ENCODE measurements at places on chromosomes 13 and 19.

DNA sequence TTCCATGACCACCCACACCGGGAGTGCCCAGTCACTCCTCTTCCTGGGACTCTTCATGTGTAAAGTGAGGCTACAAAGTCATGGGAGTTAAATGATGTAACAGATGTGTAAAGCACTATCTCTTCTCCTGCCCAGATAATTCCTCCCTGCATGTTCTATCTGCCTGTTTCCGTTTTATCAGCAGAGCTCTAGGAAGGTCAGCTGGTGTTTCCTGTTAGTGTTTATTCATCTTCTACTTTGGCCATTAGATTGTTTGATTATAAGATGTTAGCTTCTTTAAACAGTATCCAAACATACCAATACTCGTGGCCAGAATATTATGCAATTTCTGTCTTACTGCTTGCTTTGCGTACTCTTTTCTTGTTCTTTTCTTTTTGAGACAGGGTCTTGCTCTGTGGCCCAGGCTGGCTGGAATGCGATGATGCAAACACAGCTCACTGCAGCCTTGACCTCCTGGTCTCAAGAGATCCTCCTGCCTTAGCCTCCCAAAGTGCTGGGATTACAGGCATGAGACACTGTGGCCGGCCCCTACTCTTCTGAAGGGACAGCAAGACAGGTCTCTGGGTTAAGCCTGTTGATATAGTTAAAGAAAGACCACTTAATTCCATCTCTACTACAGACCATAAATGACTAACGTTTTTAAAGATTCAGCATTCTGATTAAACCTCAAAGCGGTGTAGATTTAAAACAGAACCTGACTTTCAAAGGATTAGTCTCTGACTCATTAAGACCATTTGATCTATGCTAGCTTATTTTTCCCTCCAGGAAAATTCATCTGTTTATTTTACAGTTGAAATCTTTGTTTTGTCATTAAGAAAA, 97.4 kb upstream of the AKAP11 start:
- DNase-seq = no peak

DNA sequence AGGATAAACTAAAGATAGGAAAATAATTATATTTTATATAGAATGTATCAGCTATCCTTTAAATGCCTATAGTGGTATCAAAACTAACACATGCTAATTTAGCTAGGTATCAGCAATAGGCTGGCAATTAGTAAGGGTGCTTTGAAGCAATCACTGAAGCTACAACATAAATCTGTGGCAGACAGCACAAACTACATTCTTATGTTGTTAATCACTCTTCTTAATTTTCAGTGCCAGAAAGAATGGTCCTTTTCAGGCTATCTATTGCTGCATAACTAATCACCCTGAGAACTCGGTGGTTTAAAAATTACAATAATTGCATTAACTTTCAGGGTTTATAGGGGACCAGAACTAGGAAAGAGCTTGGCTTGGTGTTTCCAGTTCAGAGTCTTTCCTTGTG, 963.1 kb downstream of the EFNB2 start:
- no peak for DNase-seq

DNA sequence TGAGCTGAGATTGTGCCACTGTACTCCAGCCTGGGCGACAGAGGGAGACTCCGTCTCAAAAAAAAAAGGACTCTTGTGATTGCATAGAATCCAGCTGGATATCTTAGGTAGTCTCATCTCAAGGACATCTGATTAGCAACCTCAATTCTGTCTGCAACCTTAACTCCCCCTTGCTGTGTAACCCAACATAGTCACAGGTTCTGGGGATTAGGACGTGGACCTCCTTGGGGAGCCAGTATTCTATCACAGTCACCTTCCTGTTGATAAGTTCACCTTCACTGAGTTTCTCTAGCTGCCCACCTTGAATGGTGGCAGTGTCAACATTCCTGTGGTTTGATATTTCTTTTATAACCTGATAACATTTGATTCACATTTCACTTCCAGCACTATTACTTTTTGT, 27.2 kb downstream of the GPR18 start:
- no peak for DNase-seq

DNA sequence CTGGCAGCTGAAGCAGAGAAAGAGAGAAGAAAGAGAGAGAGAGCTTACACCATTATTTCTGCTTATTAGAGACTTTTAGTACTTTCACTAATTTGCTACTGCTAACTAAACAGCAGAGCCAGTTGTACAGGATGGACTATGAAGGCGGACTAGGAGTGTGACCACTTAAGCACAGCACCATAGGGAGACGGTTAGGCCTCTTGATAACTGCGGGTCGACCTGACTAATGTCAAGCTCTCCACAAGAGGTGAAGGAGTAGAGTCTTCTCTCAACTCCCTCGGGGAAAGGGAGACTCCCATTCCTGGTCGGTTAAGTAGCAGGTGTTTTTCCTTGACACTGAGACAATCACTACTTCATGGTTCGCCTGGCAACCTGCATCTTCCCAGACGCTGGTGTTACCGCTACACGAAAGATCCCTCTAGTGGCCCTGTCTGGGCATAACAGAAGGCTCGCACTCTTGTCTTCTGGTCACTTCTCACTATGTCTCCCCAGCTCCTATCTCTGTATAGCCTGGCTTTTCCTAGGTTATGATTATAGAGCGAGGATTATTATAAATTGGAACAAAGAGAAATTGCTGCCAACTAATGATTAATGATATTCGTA, 5.3 kb upstream of the PSG7 start:
- DNase-seq = no peak

GRCh38 chr19:33300009-33300893, 2.1 kb downstream of the CEBPA start:
- DNase-seq = no peak

DNA sequence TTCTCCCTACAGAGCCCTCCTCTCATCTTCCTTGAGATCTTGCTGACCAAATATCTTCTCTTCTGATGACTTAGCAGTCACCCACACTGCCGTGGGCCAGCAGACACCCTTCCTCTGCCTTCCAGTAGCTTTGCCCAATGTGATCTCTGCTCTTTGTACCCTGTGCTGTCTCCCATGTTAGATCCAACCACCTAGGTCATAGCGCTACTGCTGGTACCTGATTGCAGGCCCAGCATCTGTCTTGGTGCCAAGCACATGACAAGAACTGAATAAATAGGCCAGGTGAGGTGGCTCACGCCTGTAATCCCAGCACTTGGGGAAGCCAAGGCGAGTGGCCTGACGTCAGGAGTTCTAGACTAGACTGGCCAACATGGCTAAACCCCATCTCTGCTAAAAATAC, 149.7 kb downstream of the TM9SF2 start:
- no peak for DNase-seq

DNA sequence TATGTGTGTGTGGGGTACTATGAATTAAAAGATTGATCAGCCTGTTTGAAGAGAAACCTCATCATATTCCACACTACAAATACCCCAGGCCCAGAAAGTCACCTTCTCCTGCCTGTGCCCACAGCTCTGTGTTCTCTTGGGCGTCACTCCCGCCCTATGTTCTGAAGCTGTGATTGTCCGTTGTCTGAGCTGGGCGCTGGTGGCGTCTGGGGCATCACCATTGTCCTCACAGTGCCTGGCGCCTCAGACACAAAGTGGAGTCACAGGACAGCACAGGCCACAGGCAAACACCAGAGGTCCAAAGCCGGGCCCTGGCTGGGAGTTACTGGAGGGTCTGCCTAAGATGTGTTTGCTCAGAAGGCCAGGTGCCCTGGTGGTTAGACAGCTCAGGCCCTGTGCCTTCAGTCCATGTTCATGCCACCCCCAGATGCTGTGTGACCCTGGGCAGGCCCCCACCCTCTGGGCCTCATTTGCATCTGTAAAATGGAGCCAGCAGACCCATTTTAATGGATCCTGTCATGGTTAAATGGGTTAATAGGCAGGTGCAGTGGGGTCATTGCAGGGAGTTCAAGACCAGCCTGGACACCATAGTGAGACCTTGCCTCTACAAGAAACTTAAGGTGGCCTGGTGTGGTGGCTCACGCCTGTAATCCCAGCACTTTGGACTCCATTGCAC, 34.5 kb downstream of the DNM2 start:
- DNase-seq = no peak

DNA sequence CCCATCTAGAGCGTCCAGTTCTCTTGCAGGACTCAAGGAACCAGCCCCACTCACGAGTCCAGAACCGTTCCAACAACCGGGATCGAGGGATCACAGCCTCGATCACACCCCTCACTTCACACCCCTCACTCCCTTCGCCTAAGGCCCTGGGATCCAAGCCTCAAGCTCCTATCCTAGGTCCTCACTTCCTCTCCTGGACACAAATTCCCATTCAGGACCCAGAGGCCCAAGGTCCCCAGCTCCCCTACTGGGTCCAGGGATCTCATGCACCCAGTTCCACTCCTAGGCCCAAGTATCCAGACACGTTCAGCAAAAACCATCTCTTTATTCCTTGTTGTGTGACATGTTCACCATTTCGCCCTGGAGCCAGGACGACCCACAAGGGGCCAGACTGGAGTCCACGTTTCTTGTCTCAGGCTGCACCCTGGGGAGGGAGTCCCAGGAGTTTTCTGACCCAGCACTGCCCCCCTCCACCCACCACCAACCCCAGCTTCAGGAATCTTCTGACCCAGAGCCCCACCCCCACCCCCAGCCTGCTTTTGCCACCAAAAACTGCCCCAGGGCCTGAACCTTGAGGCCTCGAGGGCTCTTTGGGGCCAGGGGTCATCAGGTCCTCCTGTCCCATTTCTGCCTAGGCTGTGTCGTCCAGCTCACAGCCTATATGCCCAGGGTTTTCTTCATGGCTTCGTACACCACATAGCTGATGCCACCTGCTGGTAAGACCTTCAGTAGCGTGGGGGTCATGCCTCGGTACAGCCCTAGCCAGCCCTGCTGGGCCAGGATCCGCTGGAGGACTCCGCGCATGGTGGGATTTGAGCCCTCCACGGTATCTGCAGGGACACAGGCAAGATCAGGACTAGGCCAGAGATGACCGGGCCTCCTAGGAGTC, 1.4 kb upstream of the KHSRP start:
- DNase-seq = no peak

GRCh38 chr19:36142496-36142895, 2.6 kb downstream of the CAPNS1 start:
- DNase-seq = no peak

- DNase-seq = no peak
These were observed 136.8 kb downstream of the MIPEP start for GRCh38 chr13:23752111-23753001.

Data from stimulated activated CD8-positive, alpha-beta memory T cell treated with anti-CD3 and anti-CD28 coated beads, Interleukin-4, amount 100 ng/mL, for 4 hours (primary cell).